PC-3 (cell line): ENCODE measurements at places on chromosomes 11 and 22. TPM values are rescaled to one million over a fixed set of nuclear protein-coding genes. Genes with fewer than 3 reads are reported as not detected.

- DNase-seq: no peak
These were observed 583 bp downstream of the FGF4 start for GRCh38 chr11:69774354-69775162.

DNA sequence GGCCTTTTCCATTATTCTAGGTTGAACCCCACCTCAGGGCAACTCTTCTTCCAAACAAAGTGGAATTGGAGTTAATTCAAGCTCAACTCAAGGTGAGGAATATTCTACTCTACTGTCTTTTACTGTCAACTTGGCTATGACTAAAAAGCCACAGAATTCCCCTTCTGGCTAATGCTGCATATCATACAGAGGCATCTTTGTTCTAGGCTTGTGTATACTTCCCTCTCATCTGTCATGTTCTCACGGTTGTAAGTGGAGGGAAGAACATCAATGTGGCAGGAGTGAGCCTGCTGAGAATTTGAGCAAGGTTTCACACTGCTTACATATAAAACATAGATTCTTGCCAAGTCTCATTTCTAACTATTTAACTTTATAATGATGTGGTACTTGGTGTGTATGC is 921.4 kb upstream of the CNTN5 start:
- DNase-seq: no peak

DNA sequence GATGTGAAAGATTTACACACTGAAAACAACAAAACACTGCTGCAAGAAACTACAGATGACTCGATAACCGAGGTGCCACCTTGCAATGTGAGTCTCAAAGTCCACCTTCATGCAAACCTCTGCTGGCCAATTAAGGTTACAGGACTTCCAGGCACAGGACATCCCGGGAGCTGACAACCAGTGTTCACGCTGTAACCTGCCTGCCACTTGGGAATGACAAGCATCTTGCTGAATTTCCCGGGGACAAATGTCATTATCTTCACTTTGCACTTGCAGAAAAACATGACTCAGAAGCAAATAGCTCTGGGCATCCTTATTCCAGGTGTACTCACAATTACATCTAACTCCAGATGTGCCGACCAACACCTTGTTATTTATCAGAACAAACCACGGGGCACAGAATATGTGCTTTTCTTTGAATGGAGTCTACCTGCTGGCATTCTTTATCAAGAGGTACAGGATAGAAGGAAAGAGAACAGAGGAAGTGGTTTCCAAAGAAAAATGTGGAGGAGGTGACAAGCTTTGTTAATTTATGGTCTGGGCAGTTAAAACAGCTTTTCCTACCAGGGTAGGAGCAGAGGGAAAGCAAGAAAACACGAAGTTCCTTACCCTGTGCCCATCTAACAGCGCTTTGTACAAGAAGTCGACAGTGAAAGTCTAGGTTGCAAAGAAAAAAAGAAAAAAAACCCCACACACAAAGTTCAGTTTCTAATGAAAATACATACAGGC is 72.3 kb downstream of the SHANK2 start:
- DNase-seq: no peak

DNA sequence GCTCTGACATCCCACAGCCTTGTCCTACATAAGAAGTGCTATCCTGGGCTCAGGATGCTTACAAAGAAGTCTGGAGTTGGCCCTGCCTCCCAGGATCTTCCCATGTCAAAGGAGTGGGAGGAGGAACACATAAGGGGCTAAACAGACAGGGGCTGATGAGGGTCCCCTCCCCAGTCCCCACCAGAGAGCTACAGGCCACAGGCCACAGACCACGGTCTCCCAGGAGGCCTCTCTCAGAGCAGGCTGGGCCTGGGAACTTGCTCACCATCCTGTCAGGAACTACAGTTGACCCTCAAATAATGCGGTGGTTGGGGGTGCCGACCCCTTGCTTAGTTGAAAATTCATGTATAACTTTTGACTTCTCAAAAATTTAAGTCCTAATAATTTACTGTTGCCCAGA is 315.5 kb downstream of the NTM start:
- DNase-seq: no peak

- peak; percentile 32 for DNase-seq
These were observed 9.0 kb upstream of the VPREB1 start for GRCh38 chr22:22235558-22235957.

DNA sequence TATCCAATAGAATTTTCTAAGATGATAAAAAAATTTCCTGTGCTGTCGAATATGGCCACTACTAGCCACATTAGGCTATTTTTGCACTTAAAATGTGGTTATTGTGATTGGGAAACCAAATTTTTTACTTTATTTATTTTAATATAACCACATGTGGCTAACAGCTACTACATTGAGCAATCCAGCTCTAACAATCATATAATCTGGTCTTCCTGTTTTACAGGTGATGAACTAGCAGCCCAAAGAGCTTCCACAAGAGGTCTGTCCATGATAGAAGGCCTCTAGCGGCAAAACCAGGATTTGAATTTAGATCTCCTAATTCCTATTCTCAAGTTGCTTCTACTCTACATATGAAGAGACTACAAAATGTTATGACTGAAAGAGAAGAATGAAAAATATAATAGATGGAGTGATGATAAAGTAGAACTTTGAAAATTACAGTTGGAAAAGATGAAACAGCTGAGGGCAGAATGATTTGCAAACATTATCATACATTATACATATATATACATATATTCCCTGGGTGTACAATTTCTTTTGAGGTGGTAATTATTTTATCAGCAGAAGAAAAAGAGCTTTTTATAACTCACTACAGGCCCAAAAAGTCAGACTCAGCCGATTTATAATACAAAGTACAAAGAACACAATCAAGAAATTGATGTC is 363.5 kb upstream of the PITPNB start:
- no peak for DNase-seq

GRCh38 chr11:64267207-64267945 is 16.0 kb downstream of the PLCB3 start:
- DNase-seq: no peak

The C11orf86 gene
- total RNA-seq: not detected in 2 replicates

The LDHAL6A gene
- total RNA-seq: not detected in 2 replicates

The NPAS4 gene
- not detected in 2 replicates for total RNA-seq

The DDX6 gene
- 59.4 and 66.3 TPM in 2 replicates for total RNA-seq

The BIRC3 gene
- 3.9 and 4.2 TPM in 2 replicates for total RNA-seq
